Panc1 (cell line): ENCODE measurements at places on chromosomes 5 and 9. TPM values are rescaled to one million over a fixed set of nuclear protein-coding genes. Genes with fewer than 3 reads are reported as not detected.
A peak's percentile ranks its signal among the peaks of the same experiment; 100 is the strongest.

- no peak overlapping the region for H3K27ac ChIP-seq
- no peaks in the 10 kb centered on the region for H3K36me3 ChIP-seq
- DNase-seq: no peak
- H3K4me1 ChIP-seq: no peaks in the 10 kb centered on the region
- no peak overlapping the region for H3K4me3 ChIP-seq
- H3K27me3 ChIP-seq: no peaks in the 10 kb centered on the region
Measured at GRCh38 chr5:108398964-108399363, 17.1 kb upstream of the FBXL17 start.

DNA sequence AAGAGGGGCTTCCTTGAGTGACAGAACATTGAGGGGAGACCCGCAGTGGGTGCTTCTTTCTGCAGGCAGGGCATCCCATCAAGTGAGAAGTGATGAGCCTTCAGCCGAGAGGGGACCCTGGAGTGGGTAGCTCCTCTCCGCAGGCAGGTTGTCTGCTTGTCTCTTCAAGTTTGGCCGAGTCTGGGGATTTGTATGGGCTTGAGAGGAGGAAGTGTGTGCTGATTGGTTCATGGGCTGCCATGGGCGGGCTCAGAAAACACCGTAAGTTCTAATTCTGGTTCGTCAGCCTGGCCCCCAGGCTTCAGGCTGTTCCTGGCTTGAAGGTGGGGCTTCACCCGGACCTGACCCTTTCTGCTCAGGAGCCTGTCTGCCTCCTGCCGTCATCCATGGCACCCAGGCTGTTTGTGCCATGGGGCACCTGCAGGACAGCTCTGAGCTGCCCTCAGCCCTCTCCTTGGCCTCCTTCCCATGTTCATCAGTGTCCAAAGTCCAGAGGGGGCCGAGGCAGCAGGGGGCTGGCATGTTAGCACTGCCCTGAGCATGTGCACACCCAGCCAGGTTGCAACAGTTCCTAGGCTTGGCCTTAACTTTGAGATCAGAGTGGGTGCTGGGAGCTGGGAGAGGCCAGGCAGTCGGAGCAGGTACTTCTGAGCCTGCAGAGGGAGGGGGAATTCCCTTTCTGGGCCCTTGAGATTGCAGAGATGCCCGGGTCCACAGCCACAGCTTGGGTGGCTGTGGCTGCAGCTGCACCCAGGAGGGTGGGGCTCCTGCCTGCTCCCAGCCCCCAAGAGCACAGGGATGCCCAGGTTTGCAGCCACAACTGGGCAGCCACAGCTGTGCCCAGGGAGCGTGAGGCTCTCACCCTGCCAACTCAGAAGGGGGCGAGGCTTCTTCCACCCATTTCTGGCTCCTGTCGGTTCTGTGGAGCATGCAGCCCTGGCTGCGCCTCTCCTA lies 13.5 kb upstream of the DHFR start:
- H3K27me3 ChIP-seq: no peaks in the 10 kb centered on the region
- H3K36me3 ChIP-seq: peaks cover 12% of the 10 kb centered on the region

GRCh38 chr9:105144076-105144475 lies 100.4 kb upstream of the SLC44A1 start:
- no peaks in the 10 kb centered on the region for H3K36me3 ChIP-seq
- H3K4me1 ChIP-seq: no peaks in the 10 kb centered on the region
- no peaks in the 10 kb centered on the region for H3K27me3 ChIP-seq
- no peak overlapping the region for H3K27ac ChIP-seq

- H3K4me3 ChIP-seq: no peak overlapping the region
- H3K36me3 ChIP-seq: no peaks in the 10 kb centered on the region
- no peak for DNase-seq
- no peaks in the 10 kb centered on the region for H3K27me3 ChIP-seq
- H3K4me1 ChIP-seq: no peaks in the 10 kb centered on the region
Measured at GRCh38 chr9:18888290-18888689, 144.7 kb downstream of the SAXO1 start.

Gene PTGER4
- total RNA-seq: 20.0 TPM

DNA sequence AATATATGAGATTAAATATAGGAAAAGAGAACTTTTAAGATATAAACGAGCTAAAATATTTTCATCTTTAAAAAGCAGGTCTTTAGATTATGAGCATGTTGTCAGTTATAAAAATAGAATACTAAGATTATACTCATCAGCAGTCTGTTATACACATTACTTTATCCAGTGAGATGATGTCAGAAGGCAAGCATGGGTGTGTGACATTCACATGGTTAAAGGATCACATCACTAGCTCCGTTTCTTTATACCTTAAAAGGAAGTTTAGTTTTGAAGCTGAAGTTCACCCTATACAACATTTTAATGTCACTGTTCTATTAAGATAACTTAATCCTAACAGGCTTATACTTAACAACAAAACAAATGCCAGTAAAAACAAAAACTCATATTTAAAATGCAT lies 59.6 kb downstream of the RICTOR start:
- H3K36me3 ChIP-seq: no peaks in the 10 kb centered on the region
- H3K4me1 ChIP-seq: no peaks in the 10 kb centered on the region
- H3K4me3 ChIP-seq: no peak overlapping the region
- no peak overlapping the region for H3K27ac ChIP-seq

GRCh38 chr5:90529939-90530677 lies 724 bp upstream of the LYSMD3 start:
- H3K36me3 ChIP-seq: peaks cover 3% of the 10 kb centered on the region; the same call in 1 of the 2 replicates
- H3K4me3 ChIP-seq: peak overlapping the region; percentile 99
- peak overlapping the region; percentile 86 for H3K27ac ChIP-seq

Gene SLC6A19
- total RNA-seq: 0.23 TPM

Gene OR1Q1
- total RNA-seq: not detected

Gene HTR4
- not detected for total RNA-seq

GRCh38 chr9:120583958-120584369 lies 4.0 kb upstream of the CDK5RAP2 start:
- no peaks in the 10 kb centered on the region for H3K27me3 ChIP-seq
- H3K27ac ChIP-seq: no peak overlapping the region
- 0 out of 2 replicates have a peak, but pooled peaks cover 2% of the 10 kb centered on the region for H3K36me3 ChIP-seq
- no peak for DNase-seq

Gene SOX30
- not detected for total RNA-seq

DNA sequence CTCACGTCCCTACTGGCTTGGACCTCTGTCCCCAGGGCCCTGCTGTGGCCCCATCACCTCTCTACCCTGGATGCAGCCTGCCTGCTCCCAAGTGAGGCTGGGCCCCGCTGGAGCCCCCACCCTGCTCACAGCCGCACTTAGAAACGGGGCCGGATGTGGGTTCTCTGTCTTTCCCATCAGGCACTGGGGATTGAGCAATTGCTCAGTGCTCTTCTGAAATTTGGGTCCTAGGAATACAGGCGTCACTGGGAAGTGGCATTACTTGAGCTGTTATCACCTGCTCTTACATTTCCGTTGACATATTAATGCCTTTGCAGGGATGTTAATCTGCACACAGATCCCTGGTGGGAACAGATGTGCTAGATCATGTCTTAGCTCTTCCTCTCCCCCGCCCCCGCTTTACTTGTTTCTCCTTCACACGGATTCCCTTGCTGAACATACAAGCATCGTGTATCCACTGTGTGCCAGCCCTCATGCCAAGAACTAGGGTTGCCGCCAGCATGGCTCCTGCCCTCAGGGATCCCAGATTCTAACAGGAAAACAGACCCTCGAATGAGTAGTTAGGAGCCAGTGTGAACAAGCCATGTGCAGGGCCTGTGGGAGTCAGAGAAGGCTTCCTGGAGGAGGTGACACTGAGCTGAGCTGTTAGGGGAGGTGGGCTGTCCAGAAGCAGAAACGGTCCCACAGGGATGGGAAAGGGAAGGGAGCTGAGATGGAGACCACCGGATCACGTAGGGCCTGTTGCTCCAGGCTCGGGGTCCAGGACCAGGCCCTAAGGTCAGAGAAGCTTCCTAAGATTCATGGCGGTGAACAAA lies 65.1 kb downstream of the NEK6 start:
- H3K27ac ChIP-seq: no peak overlapping the region
- no peak for DNase-seq
- H3K27me3 ChIP-seq: no peaks in the 10 kb centered on the region
- 0 out of 2 replicates have a peak, but pooled peaks cover 3% of the 10 kb centered on the region for H3K4me1 ChIP-seq
- no peak overlapping the region for H3K4me3 ChIP-seq

Gene FYB1
- total RNA-seq: 0.46 TPM

- peak overlapping the region; percentile 89; the same call in 1 of the 2 replicates for H3K27ac ChIP-seq
- H3K36me3 ChIP-seq: peaks cover 3% of the 10 kb centered on the region; the same call in 1 of the 2 replicates
- H3K4me3 ChIP-seq: peak overlapping the region; percentile 90
- no peaks in the 10 kb centered on the region for H3K27me3 ChIP-seq
Measured at GRCh38 chr5:138354926-138355378, 2.5 kb downstream of the KDM3B start.

DNA sequence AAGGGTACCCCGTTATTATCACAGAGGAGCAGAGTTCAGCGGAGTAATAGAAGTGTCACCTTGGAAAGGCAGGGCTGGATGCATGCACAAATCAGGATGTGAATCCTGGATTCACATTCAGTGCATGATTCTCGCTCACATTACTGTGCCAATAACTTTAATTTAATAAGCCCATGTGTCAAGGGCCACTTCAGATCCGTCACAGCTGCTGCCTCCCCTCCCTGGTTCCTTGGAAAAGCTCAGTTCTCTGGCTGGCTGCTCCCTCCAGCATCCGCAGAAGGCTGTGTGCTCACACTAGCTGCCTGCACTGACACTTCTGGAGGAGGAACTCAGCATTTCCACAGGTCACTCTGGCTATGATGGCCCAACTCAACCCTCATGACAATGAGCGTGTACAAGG lies 256.8 kb upstream of the ADAMTS16 start:
- H3K4me1 ChIP-seq: no peaks in the 10 kb centered on the region
- DNase-seq: no peak
- H3K4me3 ChIP-seq: no peak overlapping the region
- no peaks in the 10 kb centered on the region for H3K27me3 ChIP-seq
- H3K36me3 ChIP-seq: no peaks in the 10 kb centered on the region

DNA sequence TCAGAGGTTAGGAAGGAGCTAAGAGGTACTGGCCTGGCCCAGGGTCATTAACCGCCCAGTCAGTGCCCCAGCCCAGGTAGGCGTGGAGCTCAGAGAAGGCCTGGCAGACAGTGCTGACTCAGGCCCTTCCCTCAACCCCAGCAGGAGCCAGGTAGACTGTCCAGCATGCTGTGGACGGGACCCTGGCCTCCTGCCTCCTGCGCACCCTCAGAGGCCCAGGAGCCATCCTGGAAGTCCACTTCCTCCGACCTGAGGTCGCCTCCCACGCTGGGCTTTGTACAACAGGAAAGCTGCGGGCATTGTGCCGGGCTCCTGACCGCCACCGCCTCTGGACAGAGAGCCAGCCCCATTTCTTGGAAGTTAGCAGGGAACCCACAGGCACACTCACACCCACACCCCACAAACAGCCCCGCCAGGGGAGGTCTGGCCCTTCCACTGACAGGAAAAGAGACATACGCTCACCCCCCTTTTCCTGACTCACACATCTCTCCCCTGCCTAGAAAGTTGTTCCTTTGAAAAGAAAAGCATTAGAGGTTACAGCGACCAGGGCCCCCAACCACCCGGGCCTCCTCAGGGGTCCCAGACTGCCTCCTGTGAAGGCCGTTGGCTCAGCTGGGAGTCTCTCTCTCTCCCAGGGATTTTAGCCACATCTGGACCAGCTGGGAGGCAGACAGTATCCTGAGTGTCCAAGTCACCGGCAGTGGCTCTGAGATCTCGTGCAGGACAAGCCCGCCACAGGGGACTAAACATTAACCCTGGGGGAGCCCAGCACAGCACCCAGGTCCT lies 7.7 kb downstream of the RALGDS start:
- H3K4me1 ChIP-seq: peaks cover 44% of the 10 kb centered on the region
- H3K4me3 ChIP-seq: no peak overlapping the region
- DNase-seq: no peak

DNA sequence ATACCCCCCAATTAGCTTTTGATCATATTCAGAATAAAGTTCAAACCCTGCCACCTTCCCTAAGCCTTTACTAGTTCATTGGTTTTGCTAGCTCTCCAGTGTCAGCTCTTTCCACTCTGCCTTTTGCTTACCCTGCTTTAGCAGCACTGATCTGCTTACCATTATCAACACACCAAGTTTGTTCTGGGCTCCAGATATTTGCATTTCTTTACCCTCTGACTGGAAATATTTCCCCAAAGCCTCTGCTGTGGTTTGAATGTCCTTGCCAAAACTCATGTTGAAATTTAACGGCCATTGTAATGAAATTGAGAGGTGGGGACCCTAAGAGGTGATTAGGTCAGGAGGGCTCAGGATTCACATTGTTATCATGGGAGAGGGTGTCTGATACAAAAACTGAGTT lies 99.5 kb downstream of the GCNT1 start:
- no peaks in the 10 kb centered on the region for H3K4me1 ChIP-seq
- no peak for DNase-seq
- H3K27ac ChIP-seq: no peak overlapping the region
- no peaks in the 10 kb centered on the region for H3K27me3 ChIP-seq
- H3K36me3 ChIP-seq: no peaks in the 10 kb centered on the region
- H3K4me3 ChIP-seq: no peak overlapping the region

GRCh38 chr5:101425339-101425859 lies 522.3 kb upstream of the ST8SIA4 start:
- no peaks in the 10 kb centered on the region for H3K4me1 ChIP-seq
- no peaks in the 10 kb centered on the region for H3K36me3 ChIP-seq
- H3K27me3 ChIP-seq: no peaks in the 10 kb centered on the region
- H3K27ac ChIP-seq: no peak overlapping the region

- no peak overlapping the region for H3K27ac ChIP-seq
- no peak overlapping the region for H3K4me3 ChIP-seq
- no peaks in the 10 kb centered on the region for H3K4me1 ChIP-seq
- H3K36me3 ChIP-seq: no peaks in the 10 kb centered on the region
Measured at GRCh38 chr5:154209591-154210081, 19.1 kb downstream of the GALNT10 start.

Gene LCN2
- total RNA-seq: 1.0 TPM

DNA sequence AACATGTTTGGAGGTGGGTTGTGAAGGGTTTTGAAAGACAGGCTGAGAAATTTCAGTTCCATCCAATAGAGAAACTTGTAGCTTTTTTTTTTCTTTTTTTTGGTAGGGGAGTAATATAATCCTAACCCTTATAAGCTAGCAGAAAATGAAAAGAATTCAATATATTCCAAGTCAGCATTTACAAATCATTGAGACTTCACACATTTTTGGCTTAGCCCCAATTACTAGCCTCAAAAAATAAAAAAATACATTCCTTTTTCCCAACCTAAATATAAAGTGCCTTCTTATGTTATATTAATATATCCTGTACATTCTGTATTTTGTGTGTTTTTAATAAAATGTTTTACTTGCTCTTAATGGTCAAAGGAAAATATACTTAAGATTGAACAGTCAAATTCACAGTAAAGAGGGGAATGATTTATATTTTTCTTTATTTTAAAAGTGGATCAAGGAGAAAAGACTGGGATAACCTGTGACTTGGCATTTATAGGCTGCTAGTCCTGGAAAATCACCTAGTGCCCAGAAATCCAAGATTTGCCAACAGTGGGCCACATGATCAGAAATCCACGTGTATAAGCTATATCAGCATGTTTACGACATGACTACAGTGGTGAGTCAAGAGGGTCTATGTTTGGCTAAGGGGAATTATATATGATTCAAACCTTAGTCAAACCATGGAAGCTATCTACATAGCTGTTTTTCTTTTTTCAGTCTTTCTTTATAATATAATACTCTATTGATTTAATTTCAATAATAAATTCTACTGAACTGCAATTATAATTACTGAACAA lies 14.5 kb downstream of the HACD4 start:
- H3K4me1 ChIP-seq: no peaks in the 10 kb centered on the region
- no peak for DNase-seq
- no peak overlapping the region for H3K27ac ChIP-seq
- no peaks in the 10 kb centered on the region for H3K27me3 ChIP-seq
